AG10803 (cell line): ENCODE measurements at places on chromosomes 16 and 17.

GRCh38 chr16:82260212-82260795, 90.3 kb upstream of the MPHOSPH6 start:
- no peak for DNase-seq

DNA sequence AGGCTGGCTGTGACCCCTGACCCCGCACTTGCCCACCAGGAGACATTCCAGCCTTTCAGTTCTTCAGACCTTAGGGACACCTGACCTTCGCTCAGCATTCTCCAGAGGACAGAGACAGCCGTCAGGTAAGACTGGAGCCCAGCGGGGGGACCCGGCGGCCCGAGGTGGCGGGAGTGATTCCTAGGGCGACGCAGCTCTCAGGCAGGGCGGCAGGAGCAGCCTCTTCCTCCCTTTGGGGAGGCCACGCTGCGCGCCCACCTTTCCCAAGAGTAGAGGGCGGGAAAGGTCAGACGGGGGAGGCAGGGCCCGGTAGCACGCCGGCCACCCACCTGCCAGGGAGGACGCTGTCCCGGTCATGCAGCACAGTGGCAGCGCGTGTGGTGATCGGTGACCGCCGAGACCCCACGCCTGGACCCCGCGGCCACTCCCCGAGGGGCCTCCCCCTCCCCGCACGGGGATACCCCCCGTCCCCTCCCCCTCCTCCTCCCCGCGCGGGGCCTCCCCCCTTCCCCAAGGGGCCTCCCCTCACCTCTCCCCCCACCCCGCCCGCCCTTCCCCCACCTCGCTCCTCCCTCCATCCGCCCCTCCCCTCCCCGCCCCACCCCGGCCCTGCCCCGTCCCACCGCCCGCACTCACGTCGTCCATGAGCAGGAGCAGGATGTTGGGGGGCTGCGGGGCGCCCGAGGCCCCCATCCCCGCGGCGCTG, 472 bp downstream of the GALNS start:
- DNase-seq: no peak

DNA sequence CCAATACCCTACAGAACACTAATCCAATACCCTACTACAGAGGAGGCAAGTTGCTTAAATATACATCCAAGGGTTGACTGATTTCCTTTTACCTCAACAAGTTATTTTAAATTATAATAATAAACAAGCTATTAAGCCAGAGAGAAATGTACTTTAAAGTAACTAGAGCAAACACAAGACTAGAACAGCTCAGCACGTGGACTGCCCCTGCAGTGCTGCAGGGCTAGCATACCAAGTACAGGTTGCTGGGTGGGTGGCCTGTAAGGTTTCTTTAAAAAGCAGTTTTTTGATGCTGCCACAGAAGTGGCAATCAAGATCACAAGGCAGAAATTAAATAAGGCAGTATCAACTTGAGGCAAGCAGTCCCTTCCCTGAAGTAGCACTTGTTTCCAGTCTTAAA, 63.5 kb downstream of the PARN start:
- no peak for DNase-seq

- no peak for DNase-seq
Measured at GRCh38 chr17:31433091-31433790, 41.8 kb downstream of the RAB11FIP4 start.

- peak; percentile 72 for DNase-seq
Measured at GRCh38 chr17:40323391-40324381, 14.7 kb downstream of the RARA start.
